ENCODE measurements at places on chromosomes 12 and 14. TPM values are rescaled to one million over a fixed set of nuclear protein-coding genes. Genes with fewer than 3 reads are reported as not detected.

GRCh38 chr12:116864371-116865160, 16.7 kb downstream of the HRK start:
- H3K4me1 ChIP-seq = peaks cover 7% of the 10 kb centered on the region
- no peak overlapping the region for H3K4me3 ChIP-seq
- H3K27me3 ChIP-seq = peaks cover 2% of the 10 kb centered on the region
- H3K36me3 ChIP-seq = no peaks in the 10 kb centered on the region

DNA sequence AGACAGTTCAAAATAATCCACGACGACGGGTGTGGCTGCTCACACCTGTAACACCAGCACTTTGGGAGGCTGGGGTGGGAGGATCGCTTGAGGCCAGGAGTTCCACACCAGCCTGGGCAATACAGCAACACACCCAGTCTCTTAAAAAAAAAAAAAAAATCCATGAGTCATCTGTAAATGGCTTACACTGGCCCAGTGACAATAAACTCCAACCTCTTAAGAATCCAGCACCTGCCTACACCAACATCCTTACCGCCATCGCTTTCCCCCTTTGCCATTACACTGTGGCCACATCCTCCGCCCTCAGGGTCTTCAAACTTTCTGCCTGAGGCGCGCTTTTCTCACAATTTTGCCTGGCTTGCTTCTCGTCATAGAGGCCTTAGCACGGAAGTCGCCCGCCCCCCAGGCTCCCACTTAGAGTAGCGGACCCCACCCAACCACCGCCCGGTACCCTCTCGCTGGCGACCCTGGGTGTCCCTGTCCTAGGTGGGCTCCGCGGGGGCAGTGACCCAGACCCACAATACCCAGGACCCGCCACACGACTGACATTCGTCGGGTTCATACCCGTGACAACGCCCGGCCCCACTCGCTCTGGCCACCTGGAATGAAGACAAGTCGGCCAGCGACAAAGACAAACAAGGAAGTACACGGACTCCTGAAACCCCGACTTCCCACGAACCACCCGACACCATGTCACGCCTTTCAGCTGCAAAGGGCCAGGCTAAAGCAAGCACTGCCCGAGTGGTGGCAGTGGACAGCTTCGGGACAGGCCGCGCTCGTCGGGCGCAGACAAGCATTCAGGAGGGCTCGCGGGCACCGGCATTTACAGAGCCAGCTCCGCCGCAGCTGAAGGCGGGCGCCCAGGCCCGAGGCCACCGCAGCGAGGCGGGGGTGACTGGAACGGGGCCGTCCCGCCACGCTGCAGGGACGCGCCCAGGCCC, 636 bp downstream of the GOLGA3 start:
- peaks cover 42% of the 10 kb centered on the region for H3K36me3 ChIP-seq
- H3K27me3 ChIP-seq = no peaks in the 10 kb centered on the region
- H3K4me1 ChIP-seq = peaks cover 68% of the 10 kb centered on the region
- peak; percentile 18 for DNase-seq

GRCh38 chr12:106138633-106139421, at the start of gene NUAK1:
Gene NUAK1 (minus strand): TSS chr12:106138954. CDS start chr12:106138653, 301 bp downstream.
- DNase-seq = peak; percentile 1
- peak within 1 kb of the TSS; percentile 81 for H3K4me3 ChIP-seq
- H3K27me3 ChIP-seq = peaks cover 63% of the 10 kb centered on the region
- no peak within 1 kb of the TSS for H3K27ac ChIP-seq

Gene TSPAN11
- not detected for total RNA-seq

Gene ADAM20
- total RNA-seq = 1.4 TPM

Gene LRTM2
- total RNA-seq = 0.13 TPM

Data from naive thymus-derived CD8-positive, alpha-beta T cell (primary cell).